ENCODE measurements at places on chromosomes 16 and 17. TPM values are rescaled to one million over a fixed set of nuclear protein-coding genes. Genes with fewer than 3 reads are reported as not detected.

- H3K36me3 ChIP-seq = peaks cover 52% of the 10 kb centered on the region
- H3K27me3 ChIP-seq = no peaks in the 10 kb centered on the region
- H3K27ac ChIP-seq = no peak overlapping the region
- no peak for DNase-seq
Observed at GRCh38 chr17:75901727-75902126, 3.0 kb downstream of the MRPL38 start.

DNA sequence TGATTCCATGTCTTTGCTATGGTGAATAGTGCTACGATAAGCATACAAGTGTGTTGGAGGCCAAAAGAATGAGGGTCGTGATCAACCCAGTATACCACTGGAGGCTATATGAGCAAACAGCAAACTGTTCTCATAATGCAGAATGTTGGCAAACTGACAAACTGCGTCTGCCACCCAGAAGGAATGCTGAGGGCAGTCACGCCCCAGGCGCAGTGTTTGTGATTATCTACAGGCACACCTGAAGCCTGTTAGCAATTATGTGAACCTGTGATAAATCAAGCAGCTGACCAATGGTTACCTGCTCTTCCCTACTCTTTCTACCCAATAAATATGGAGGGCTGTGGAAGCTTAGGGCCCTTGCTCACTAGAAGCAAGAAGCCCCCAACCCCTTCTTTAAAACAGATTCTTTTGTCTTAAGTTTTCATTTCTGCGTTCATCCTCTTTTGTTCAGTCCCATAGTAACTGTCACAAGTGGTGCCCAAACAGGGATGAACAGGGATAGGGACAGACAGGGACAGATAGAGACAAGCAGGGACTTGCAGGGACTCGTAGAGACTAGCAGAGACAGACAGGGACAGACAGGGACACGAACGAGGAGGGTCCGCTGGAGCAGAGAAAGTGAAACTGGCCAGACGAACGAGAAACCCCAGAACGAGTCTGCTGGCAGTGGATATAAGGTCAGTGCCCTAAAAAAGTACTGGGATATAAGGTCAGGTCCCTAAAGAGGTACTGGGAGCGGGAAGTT, 25.1 kb downstream of the CD300LG start:
- no peak overlapping the region for H3K4me3 ChIP-seq
- H3K4me1 ChIP-seq = no peaks in the 10 kb centered on the region
- H3K27me3 ChIP-seq = no peaks in the 10 kb centered on the region
- no peaks in the 10 kb centered on the region for H3K36me3 ChIP-seq

The NTN1 gene
- 0.15 TPM for total RNA-seq

The SLC13A2 gene
- not detected for total RNA-seq

The GUCY2D gene
- total RNA-seq = not detected

The MT1F gene
- total RNA-seq = 14.3 TPM

Data from T-cell (primary cell).